ENCODE measurements at places on chromosomes 5 and 9.

DNA sequence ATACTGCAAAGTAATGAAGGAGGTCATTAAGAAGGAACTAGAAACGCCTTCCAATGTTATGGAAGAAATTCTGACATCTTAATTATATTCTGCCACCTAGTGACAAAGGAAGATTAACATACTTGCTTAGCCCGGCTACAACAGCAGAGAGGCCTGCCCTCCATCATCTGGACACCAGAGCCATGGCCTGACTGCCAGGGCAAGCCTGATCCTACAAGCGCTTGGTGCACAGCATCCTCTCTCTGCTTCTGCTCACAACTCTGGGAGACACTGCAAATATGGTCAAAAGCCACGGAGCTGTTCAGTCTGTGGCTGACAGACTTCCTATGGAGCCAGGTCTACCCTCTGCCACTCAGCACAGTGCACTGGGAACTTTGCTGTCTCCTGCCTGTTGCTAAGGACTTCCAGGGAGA lies 87.3 kb upstream of the SLC44A1 start:
- peak; percentile 73 for DNase-seq

DNA sequence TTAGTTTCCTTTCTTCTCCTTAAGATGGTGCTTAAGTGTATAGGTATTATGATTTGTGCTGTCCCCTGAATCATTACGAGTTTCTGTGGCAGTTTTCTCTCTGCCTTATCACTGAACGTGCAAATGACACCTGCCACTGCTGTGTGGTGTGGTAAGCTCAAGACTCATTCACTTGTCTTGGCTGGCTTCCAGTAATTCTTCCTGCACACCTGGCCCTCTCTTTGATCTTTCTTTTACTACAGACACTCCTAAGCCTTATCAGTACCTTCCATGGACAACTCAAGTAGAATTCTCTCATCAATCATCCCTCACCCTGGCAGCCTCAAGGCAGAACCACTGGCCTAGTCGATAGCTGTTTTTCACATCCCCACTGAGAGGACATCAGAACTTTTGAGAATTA lies 82.6 kb upstream of the ADAMTS19 start:
- peak; percentile 49 for DNase-seq

DNA sequence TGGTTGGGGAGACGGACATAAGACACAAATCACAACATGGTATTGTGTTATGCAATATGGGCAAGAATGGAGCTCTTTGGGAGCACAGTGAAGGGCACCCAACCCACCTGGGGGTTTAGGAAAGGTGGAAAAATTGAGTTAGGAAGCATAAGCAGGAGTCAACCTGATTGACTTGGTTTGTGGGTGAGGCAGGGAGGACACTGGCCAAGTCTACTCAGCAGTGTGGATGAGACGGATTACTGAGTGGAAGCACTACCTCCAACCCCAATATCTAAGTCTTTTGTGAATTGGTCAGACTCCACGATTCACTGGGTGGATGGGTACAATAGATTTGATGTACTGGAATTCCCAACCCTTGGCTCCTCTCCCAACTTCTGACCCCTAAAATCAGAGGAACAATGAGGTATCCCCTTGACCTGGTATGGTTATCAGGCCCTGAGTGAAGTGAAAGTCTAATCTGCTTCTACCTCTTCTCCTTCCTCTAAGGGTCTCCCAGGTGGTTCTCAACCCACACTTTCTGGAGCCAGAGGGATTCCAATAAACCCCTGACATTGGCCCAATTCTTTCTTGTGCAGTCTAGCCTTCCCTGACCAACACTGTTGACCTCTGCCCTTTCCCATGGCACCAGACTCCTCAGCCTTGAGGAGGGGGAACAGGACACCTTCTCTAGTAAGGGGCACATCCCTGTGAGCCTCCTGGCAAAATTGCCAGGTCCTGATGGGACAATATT lies 5.2 kb downstream of the EGR1 start:
- DNase-seq = peak; percentile 86

- no peak for DNase-seq
Observed at GRCh38 chr9:2411459-2412215, 209.9 kb upstream of the VLDLR start.

DNA sequence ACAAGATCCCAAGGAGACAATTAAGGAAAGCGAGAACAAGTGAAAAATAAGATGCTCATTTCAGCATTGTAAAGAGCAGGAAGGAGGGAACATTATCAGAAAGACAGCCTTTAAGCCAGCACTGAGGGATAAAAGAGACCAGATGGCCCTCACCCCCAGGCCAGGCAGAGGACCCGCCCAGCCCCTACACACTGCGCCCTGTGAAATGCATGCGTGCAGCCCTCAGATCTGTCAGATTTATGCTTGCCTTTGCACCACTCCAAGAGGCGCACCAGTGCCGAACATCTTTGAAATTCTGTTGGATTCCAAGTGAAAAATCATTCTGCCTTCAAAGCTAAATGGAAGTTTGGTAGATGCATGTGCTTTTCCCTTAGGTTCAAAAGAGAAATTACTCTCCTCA lies 378.0 kb downstream of the MLLT3 start:
- no peak for DNase-seq

All from epithelial cell of esophagus (primary cell).